Left ventricle myocardium inferior (tissue), 1 donor: ENCODE measurements at places on chromosomes 6 and 20. TPM values are rescaled to one million over a fixed set of nuclear protein-coding genes. Genes with fewer than 3 reads are reported as not detected.
A peak's percentile ranks its signal among the peaks of the same experiment; 100 is the strongest.

The CDC5L gene
- 20.0 TPM for total RNA-seq

The XKR7 gene
- total RNA-seq, result not detected

The ANGPT4 gene
- total RNA-seq, result 0.05 TPM

The RBBP8NL gene
- not detected for total RNA-seq

DNA sequence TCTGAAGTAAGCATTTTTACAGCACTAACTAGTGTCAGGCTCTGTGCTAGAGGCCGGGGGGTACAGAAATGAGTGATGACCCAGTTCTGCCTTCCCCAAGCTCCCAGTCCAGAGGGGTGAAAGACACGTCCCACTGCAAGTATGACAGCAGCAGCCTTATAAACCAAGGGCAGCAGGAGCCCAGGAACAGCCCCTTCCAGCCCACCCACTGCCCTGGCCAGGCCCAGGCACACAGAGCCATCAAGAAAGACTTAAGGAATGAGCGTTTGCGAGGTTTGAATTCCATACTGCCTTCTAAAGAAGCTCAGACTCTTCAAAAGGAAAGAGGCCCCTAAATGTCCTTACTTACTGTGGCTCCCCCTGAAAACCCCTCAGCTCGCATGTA is 10.0 kb downstream of the TRERF1 start:
- no peak overlapping the region for H3K4me3 ChIP-seq
- DNase-seq, result no peak
- peak overlapping the region; percentile 72 for H3K27ac ChIP-seq

DNA sequence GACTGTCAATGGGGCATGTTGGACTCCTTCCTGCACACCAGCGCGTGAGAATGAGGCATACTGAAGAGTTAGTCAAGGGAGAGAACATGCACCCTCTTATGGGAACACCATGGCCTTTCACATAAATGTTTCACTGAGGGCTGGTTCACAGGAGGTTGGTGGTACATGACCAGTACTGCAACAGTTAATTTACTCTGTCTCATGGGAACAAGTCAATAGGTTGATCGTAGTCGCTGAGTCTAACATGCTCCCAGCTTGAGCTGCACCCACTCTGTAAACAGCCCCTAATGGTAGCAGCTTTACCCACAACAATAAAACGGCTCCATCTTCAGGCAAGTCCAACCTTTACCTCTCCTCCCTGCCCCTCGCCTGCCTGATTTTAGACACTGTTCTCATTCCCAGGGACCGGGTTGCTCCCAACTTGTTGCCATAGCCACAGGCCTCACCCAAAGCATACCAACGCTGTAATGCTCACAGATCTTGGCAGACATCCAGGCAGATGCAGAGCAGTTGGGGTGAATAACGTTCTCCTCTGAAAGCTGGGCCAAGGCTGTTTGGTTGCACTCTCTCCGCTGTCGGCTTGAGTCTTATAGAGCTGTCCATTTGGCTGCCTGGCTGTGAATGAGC is 111.3 kb downstream of the LY86 start:
- H3K4me1 ChIP-seq, result peaks cover 56% of the 10 kb centered on the region
- H3K27me3 ChIP-seq, result no peaks in the 10 kb centered on the region
- peak; percentile 63 for DNase-seq
- H3K27ac ChIP-seq, result peak overlapping the region; percentile 71
- H3K4me3 ChIP-seq, result no peak overlapping the region
- H3K36me3 ChIP-seq, result no peaks in the 10 kb centered on the region

- H3K4me1 ChIP-seq, result peaks cover 5% of the 10 kb centered on the region
- no peak overlapping the region for H3K27ac ChIP-seq
- H3K4me3 ChIP-seq, result no peak overlapping the region
Measured at GRCh38 chr6:44805238-44805846, 417.8 kb downstream of the CDC5L start.

GRCh38 chr6:4971851-4972250 is 32.0 kb downstream of the RPP40 start:
- DNase-seq, result no peak
- H3K4me3 ChIP-seq, result no peak overlapping the region
- H3K36me3 ChIP-seq, result no peaks in the 10 kb centered on the region
- no peaks in the 10 kb centered on the region for H3K27me3 ChIP-seq
- H3K27ac ChIP-seq, result no peak overlapping the region

DNA sequence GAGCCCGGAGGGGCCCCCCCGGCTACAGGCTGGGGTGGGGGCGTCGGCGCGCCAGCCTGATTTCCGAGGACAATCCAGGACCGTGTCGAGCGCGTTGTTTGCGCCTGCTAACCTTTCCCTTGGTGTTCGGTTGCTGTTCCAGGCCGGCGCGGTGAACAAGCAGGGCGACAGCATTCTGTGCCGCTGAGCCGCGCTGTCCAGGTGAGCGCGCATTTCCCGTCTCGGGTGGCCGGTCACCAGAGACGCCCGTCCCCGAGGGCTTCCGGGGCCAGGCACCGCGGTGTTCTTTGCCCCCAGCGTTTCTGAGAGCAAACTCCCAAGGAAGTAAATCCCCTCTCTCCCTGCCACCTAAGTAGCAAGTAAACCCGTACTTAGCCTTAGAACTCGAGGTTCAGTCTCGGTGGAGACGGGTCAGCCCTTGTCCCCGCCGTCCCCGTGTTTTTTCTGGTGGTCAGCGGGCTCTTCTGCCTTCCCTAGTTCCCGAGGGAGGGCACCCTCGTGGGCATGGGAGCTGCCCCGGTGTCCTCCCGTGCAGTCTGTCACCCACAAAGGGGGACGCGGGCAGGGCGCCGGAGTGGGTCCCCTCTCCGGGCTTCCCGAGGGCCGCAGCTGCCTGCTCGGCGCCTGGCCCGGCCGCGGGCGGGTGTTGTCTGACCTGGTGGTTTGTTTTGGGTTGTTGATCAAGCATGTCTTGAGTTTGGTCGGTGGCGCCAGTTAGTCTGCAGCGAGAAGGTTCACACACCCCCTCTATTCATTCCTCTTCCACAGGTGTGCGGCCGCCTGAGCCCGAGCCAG is 1.5 kb downstream of the ID4 start:
- H3K4me3 ChIP-seq, result peak overlapping the region; percentile 77
- H3K27me3 ChIP-seq, result peaks cover 68% of the 10 kb centered on the region
- peaks cover 20% of the 10 kb centered on the region for H3K4me1 ChIP-seq
- DNase-seq, result no peak
- H3K36me3 ChIP-seq, result no peaks in the 10 kb centered on the region
- H3K27ac ChIP-seq, result peak overlapping the region; percentile 77

- peaks cover 66% of the 10 kb centered on the region for H3K4me1 ChIP-seq
- H3K36me3 ChIP-seq, result peaks cover 65% of the 10 kb centered on the region
- H3K27ac ChIP-seq, result peak overlapping the region; percentile 24
Measured at GRCh38 chr20:23366384-23366783, 4.4 kb downstream of the GZF1 start.

DNA sequence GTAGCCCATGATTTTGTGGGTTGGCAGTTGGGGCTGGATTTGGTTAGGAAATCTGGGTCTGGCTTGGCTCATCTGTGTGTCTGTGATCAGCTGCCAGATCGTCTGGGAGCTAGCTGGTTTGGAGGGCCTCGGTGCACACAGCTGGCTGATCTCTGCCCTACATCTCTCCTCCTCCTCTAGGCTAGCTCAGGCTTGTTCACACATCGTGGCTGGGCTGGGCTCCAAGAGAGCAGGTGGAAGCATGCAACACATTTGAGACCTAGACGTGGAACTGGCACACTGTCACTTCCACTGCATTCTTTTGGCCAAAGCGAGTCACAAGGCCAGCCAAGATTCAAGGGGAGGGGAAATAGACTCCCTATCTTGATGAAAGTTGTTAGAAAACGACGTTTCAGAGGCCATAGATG is 15.9 kb downstream of the NDUFAF5 start:
- H3K4me3 ChIP-seq, result no peak overlapping the region
- H3K4me1 ChIP-seq, result peaks cover 32% of the 10 kb centered on the region
- peak overlapping the region; percentile 69 for H3K27ac ChIP-seq
- DNase-seq, result peak; percentile 94
- no peaks in the 10 kb centered on the region for H3K27me3 ChIP-seq

DNA sequence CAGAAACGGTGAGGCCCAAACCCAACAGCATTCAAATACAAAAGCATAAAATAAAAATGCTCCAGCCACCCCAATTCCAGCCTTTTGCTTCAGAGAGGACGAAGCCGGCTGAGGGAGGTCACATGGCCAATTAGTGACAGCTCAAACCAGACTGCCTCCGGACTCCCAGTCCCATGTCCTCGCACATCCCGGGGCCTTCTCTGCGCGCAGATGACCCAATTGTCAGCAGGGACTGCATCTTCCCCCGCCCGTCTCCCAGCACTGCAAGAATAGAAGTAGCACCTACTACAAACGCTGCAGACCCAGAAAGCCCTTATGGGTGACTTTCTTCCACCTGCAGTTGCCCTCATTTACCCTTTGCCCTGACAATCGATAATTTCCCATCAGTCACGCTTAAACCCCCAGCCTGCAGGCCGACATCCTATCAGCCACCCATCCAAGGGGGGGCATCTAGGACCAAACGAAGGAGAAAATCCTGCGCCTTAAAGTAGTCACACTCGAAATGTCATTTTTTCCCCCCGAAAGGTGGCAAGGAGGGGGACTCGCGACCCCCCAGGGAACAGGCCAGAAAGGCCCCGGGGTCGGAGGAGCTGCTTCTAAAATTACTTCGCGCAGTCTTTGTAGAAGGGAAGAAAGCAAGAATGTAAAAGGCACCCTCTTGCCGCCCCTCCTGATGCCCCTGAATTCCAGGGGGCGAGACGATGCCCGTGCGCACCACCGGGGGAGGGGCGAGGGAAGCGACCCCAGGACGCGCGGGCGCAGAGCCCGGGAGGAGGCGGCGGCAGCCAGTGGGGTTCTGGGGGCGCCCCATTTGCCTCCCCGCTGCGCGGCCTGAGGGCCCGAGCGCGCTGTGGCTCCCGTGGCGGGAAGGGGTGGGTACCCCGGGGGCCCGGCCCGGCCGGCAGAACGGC is 792 bp downstream of the SLC23A2 start:
- DNase-seq, result peak; percentile 43
- H3K4me1 ChIP-seq, result peaks cover 18% of the 10 kb centered on the region
- no peaks in the 10 kb centered on the region for H3K36me3 ChIP-seq
- H3K4me3 ChIP-seq, result peak overlapping the region; percentile 81
- H3K27ac ChIP-seq, result no peak overlapping the region

GRCh38 chr20:37484331-37484730 is 36.7 kb upstream of the NNAT start:
- no peaks in the 10 kb centered on the region for H3K27me3 ChIP-seq
- no peak for DNase-seq
- no peaks in the 10 kb centered on the region for H3K36me3 ChIP-seq
- H3K4me3 ChIP-seq, result no peak overlapping the region
- no peaks in the 10 kb centered on the region for H3K4me1 ChIP-seq

DNA sequence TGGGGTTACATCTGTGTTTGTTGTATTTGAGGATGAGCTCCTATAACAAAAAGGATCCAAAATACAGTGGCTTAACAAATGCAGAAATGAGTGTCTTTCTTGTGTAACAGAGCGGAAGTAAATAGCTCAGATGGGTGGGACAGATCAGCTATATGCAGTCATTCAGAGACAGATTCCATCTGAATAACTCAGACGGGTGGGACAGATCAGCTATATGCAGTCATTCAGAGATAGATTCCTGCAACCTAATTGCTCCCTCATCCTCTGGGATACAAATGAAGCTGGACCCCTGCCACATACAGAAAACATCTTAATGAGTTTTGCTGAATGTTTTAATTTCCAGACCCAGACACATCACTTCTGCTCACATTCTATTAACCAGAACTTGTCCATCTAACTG is 332.3 kb downstream of the BCKDHB start:
- no peaks in the 10 kb centered on the region for H3K4me1 ChIP-seq
- H3K4me3 ChIP-seq, result no peak overlapping the region
- no peak for DNase-seq
- no peaks in the 10 kb centered on the region for H3K27me3 ChIP-seq
- H3K27ac ChIP-seq, result no peak overlapping the region

GRCh38 chr6:155578251-155578650 is 122.6 kb upstream of the NOX3 start:
- H3K36me3 ChIP-seq, result no peaks in the 10 kb centered on the region
- DNase-seq, result no peak
- H3K4me1 ChIP-seq, result no peaks in the 10 kb centered on the region
- no peak overlapping the region for H3K27ac ChIP-seq
- H3K27me3 ChIP-seq, result no peaks in the 10 kb centered on the region
- no peak overlapping the region for H3K4me3 ChIP-seq

DNA sequence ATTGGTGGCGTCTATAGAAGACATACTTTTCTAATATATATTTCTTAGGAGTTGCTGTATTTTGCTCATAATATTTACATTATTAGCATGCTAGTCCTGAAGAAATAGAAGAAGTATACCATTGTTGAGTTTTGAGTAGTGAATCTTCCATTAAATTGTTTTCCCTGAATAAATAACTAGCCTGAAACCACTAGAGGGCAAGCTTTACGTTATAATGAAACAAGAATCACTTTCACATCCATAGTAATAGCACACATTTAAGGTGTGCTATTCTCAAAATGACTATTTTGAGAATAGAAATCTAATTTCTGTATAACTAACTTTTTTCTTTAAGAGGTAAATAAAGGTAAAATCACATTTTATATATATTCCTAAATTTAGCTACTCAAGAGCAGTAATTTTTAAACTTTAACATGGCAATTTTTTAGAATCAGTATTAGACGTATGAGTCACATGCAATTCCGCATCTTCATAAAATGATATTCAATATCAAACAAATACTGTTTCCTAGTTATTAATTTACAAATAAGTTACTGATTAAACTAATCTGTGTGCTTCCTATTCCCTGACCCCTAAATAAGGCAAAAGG is 213.2 kb upstream of the MANEA start:
- H3K27ac ChIP-seq, result no peak overlapping the region
- no peak overlapping the region for H3K4me3 ChIP-seq
- H3K27me3 ChIP-seq, result no peaks in the 10 kb centered on the region
- no peak for DNase-seq
- H3K36me3 ChIP-seq, result no peaks in the 10 kb centered on the region

DNA sequence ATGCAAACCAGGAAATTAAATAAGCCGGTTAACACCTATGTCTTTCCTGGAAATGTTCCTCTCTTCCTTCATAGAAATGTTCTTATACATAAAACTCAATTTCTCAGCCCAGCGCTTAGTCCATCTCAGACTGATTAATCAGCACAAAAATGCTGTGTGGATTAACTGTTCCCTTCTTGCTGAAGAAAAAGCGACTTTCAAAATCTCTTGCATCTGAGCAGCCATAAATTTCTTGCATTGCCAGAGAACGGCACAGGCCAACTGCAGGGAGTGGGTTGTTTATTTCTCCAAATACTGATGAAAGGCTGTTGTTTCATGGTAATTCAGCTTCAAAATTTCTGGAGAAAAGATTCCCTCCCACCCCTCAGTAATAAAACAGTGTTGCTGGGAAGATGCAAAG is 517.6 kb downstream of the BTBD3 start:
- H3K27ac ChIP-seq, result no peak overlapping the region
- H3K4me1 ChIP-seq, result no peaks in the 10 kb centered on the region
- H3K36me3 ChIP-seq, result no peaks in the 10 kb centered on the region
